Suppressor macrophage treated with lipopolysaccharide for 1 hour (primary cell): ENCODE measurements at places on chromosomes 6 and 20.
A peak's percentile ranks its signal among the peaks of the same experiment; 100 is the strongest.

DNA sequence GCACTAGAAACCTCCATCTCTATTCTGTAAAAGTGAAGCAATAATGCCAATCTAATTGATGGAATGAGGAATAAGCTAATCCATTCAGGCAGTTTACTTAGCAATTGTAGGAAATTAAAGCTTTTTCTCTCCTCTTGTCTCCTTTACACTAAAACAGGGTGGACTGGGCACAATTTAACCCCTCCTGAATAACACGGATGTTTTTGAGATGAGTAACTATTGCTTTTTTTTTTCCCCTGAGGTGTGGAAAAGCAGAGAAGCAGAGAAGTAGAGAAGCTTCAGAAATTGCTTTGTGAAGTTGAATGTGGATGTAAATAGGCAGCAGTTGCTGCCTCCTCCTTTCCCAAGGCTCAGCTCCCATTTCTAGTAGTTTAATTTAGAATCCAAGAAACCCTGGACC is 40.0 kb upstream of the GCNT2 start:
- no peak for DNase-seq

- DNase-seq = peak; percentile 81
These were observed 36.4 kb upstream of the GCLC start for GRCh38 chr6:53581173-53581773.

DNA sequence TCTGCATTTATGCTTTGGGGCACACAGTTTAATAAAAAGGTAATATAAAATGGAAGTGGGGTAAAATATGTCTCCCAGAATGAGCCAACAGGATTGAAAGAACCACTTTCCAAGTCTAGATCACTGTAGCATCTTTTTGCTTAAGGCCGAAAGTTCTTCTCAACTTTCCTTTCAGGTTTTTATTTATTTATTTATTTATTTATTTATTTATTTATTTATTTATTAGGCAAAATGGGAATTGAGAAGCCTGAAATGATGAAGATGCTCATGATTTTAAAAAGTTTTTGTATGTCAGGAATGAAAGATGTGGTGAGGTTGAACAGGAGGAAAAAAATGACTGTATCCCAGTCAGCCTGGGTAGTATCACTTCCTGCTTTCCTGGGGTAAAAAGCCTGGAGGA is 24.0 kb downstream of the TSHZ2 start:
- DNase-seq = no peak

DNA sequence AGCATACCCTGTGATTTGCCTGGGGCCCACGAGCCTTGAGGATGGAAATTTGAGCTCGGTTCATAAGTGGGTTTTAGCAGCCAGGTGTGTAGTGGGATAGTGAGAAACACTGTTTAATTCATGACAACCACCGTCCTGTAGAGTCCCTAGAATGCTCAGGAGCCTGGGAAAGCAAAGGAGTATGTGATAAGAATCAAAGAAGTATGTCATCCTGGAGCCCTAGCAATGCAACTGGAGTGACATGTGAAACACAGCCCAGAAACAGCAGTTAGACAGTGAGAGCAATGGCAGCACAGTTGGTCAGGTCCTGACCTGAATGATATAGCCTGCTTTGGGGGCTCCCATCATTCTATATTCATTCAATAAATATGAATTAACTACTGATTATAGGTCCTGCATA is 161.2 kb upstream of the ECI2 start:
- no peak for DNase-seq

DNA sequence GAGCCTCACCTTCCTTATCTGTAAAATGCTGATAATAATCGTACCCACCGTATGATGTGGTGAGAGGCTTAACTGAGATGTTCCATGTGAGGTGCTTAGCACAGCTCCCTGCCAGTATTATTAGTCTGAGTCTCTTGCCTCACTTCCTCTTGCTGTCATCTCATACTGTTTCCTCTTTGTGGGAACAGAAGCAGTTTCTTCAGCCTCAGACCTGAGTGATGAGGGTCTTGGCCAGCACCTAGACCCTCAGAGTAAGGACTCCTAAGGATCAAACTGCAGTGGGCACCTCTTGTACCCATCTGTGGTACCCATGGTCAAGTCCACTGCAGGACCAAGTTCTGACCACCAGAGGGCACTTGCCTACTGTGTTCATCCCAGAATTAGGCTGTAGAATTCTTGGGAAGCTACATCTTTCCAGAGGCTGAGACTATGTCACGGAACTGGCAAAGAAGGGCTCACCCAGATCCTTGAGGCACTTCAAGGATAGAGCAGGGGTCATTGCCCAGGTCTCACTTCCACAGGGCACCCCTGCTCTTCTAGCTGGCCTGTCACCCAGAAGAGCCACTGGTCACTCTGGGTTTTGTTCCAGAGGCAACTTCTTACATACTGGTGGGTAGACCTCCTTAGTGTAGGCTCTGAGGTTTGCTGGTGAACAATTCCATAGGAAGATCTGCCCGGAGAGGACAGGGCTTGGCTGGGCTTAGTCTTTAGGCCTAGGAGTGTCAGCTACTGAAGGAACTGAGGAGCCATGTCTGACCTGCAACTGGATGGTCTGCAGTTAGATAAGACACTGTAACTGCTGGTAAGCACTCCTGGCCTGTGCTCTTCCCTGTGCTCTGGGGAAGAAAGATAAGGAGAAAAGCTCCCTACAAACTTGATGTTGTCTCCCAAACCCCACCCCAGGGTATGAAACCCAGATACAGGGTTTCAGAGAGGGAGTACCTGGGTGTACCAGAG is 20.6 kb upstream of the SGK2 start:
- DNase-seq = peak; percentile 66

- no peak for DNase-seq
These were observed 50.6 kb downstream of the RNF24 start for GRCh38 chr20:3964719-3965118.

- no peak for DNase-seq
These were observed 2.5 kb downstream of the OCSTAMP start for GRCh38 chr20:46547995-46548394.

GRCh38 chr20:34062570-34063482 is 49.2 kb downstream of the EIF2S2 start:
- peak; percentile 61 for DNase-seq

DNA sequence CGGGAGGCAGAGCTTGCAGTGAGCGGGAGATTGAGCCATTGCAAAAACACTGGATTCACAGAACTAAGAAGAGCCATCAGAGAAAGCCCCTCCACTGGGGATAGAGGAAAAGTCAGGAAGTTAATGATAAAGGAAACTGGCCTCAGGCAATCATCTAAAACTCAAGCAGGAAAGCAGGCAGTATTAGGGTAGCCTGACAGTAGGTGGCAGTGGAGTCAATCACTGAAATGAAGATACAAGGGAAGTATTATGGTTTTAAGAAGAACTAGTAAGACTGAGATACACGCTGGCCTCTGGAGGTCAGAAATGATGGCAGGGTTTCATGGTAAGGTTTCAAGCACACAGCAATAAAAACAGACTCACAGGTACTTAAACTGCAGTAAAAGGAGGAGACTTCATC is 578.3 kb downstream of the HACE1 start:
- peak; percentile 4 for DNase-seq

GRCh38 chr6:169188475-169188874 is 65.2 kb downstream of the THBS2 start:
- no peak for DNase-seq

- no peak for DNase-seq
These were observed 764.2 kb downstream of the TENT5A start for GRCh38 chr6:80988286-80988685.

GRCh38 chr6:29553268-29554057 is 6.1 kb downstream of the UBD start:
- peak; percentile 67 for DNase-seq

- peak; percentile 94 for DNase-seq
These were observed 70.8 kb upstream of the RIPOR2 start for GRCh38 chr6:25006565-25007001.

DNA sequence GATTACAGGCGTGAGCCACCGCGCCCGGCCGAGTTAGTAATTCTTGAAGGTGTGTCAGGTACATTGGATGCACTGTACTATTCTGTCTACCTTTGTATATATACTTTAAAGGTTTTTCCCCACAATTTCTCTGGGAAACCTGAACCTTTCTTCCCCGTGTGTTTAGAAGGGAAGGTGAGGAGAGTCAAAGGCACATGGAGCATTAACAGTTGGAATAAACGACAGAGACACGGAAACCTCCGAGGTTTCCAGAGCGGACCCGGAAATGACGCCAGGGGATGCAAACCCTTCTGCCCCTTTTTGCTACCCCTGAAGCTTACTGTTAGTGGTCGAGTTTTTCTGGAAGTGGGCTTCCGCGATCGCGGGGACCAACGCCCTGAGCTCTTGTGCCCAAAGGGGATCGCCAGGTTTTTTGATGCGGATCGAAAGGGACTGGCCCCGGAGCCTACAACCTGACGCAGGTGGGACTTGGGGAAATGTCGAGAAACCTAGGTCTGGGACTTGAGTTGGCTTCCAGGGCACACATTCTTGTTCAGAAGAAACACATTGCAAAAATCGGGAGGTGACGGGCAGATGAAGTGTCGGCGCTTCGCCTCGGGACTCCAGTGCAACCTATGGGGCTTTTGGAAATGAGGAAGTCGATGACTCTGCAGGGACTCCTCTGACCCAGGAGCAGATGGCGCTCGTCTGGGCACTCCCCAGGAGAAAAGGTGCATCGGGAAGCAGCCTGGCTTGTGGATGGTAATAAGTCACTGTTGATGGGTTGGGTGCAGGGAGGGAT is 218.2 kb downstream of the OR2B2 start:
- DNase-seq = peak; percentile 45

- no peak for DNase-seq
These were observed 130.4 kb upstream of the AFDN start for GRCh38 chr6:167696296-167696695.

GRCh38 chr6:77299931-77300330 is 163.4 kb downstream of the HTR1B start:
- DNase-seq = no peak

GRCh38 chr6:155628306-155628705 is 172.7 kb upstream of the NOX3 start:
- no peak for DNase-seq

- DNase-seq = peak; percentile 74
These were observed 22.3 kb downstream of the MARCKS start for GRCh38 chr6:113879186-113880096.

DNA sequence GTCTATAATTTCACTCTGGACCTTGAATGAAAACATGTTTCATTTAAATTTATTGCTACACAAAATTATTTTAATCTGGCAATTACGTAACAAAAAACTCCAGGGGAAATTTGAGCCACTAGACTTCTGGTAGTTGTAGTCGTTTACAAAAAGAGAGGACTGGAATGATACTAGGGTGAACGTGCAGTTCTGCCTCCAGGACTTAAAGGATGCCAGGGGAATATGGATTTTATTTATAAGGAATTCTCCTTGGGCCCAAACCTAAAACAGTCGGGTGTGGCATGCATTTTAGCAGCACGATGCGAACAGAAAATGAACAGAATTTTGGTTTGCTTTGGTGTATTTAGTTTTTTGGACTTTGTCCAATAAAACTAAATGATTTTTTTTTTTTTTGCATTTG is 76.9 kb downstream of the PRL start:
- no peak for DNase-seq

GRCh38 chr6:108009894-108010293 is 51.9 kb upstream of the SEC63 start:
- DNase-seq = no peak

DNA sequence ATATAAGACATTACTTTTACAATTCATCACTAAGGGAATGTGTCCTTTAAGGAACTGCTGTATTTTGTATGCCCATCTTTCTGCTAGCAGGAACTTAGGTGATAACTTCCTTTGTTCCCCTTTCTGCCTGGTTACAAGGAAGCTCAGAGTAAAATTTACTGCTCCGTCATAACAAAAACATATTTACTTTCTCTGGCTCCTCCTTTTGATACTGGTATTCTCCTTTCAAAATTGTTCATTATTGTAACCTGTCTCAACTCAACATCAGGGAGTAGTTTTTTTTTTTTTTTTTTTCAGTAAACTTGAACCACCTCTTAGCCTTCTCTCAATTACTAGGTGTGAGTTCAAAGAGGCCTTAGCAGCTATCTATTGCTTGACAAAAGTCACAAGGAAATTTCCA is 37.1 kb downstream of the RIPOR2 start:
- no peak for DNase-seq

DNA sequence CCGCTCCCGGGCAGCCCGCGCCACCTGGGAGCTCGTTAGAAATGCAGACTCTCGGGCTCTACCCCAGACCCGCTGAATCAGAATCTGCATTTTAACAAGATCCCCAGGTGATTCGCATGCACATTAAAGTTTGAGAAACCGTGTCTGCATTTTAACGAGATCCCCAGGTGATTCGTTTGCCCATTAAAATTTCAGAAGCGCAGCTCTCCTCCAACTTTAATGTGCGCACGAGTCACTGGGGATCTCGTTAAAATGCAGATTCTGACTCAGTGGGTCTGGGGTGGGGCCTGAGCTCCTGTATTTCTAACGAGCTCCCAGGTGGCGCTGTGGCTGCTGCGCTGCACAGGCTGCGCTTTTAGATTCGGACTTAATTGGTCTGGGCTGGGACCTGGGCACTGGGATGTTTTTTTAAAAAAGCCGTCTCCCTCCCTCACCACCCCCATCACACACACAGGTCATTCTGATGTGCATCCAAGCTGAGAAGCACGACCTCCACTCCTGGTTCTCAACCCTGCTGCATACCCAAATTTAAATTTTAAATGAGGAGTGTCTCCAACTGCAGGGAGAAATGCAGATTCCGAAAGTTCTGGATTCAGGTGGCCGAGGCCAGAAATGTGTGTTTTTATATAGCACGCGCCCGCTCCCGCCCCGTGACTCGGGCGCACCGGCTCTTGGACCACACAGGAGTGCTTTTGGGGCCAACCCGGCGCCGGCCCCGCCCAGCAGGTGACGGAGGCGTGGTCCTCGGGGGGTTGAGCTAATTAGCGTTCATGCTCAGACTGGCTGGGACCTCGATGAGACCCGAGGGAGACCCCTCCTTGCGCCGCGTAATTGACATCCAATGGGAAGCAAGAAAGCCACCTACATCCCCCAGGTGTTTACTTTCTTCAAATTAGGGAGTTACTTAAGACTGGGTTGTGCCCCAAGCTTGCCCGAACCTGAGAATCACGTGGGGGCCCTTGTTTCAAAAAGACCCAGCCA is 85.8 kb downstream of the ZFP64 start:
- DNase-seq = no peak

DNA sequence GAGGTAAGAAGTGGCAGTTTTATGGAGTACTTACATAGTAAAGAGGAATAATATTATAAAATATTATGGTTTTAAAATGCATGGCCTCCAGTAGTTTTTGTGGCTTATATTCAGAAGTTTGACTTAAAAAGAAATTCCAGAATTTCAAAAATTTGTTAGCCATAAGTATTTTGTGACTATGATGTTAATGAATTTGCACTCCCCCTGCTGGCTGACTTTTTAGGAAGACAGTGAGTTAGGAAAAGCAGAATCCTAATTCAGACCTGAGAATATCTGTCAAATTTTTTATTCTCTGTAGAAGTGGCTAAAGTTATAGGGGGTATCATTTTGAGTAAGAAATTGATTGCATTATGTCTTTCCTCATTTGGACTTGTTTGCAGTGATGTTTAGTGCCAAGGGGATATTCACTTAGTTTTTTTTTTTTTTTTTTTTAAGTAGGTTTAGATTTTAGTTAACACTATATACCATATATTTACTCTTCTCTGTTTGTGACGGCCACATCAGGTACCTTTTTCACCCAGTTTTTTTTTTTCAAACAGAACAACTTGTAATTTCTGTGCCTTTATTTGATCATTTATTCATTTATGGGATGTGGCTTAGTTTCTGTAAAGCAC is 40.8 kb downstream of the ZFAND3 start:
- peak; percentile 90 for DNase-seq

GRCh38 chr6:1612974-1613306 is 3.2 kb downstream of the FOXC1 start:
- no peak for DNase-seq

- DNase-seq = no peak
These were observed 329.0 kb downstream of the GJA1 start for GRCh38 chr6:121764493-121764892.

- DNase-seq = peak; percentile 22
These were observed 350.5 kb downstream of the CDC5L start for GRCh38 chr6:44737829-44738528.
